ENCODE measurements at places on chromosomes 5 and 9. TPM values are rescaled to one million over a fixed set of nuclear protein-coding genes. Genes with fewer than 3 reads are reported as not detected.

The ARL15 gene
- 10.1 TPM for total RNA-seq

The PCDHAC2 gene
- total RNA-seq, result 0.73 TPM

The LHX3 gene
- not detected for total RNA-seq

The SCGB3A2 gene
- total RNA-seq, result not detected

The GAS1 gene
- under 0.01 TPM for total RNA-seq

The HOMER1 gene
- 1.8 TPM for total RNA-seq

The GTF3C4 gene
- total RNA-seq, result 10.9 TPM

The CCDC152 gene
- total RNA-seq, result 0.20 TPM

The NUTM2F gene
- not detected for total RNA-seq

The DMGDH gene
- total RNA-seq, result 0.15 TPM

The IGIP gene
- total RNA-seq, result 2.2 TPM

The CDC20B gene
- not detected for total RNA-seq

The KCNV2 gene
- total RNA-seq, result not detected
